Brain pericyte (primary cell): ENCODE measurements at places on chromosomes 1 and 21.

DNA sequence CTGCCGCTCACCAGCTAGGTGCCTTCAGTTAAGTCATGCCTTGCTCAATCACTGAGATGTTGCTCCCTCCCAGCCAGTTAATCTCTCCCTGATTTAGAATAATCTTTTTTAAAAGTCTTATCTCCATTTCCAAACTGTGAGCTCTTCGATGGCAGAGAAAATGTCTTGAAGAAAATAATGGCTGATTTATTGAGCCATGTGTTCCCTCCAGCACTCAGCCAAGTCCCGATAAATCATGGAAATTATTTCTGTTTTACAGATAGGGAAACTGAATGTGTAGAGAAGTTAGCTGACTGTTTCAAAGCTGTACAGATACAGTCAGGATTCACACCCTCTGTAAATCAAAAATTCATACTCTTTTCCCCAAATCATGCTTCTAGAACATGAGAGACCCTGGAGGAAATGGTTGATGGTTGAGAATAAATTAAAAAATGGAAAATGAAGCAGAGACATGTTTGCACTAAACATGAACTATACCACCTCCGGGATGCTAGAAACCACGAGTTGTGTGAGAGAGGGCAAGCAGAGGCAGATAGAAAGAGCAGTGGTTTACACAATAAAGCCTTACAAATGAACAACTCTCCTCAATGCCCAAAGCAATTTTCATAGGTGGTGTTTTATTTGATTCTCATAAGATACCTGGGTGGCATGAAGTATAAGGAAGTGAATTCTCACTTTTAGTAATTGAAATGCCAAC, 376.4 kb downstream of the PLPP3 start:
- no peak for DNase-seq

- peak; percentile 25 for DNase-seq
These were observed 191.9 kb downstream of the AK5 start for GRCh38 chr1:77473690-77474089.

DNA sequence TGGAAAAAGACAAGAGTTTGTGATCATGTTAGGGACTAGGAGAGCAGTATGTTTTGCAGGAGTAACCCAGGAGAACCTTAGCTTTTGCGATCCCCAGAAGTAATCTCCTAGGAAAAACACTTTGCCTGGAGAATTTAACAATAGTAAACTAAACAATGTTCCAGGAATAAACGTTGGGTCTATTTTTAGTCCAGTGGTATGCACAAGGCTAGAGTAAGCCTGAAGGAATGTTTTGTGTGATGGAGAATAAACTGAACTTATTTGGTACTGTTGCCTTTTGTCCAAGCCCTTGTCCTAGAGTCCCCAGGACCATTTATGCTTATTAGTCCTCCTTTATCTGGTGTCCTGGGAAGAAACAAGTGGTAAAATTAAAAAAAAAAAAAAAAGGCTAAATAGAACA, 28.7 kb upstream of the RGS5 start:
- no peak for DNase-seq

GRCh38 chr1:46535063-46535462, 16.4 kb downstream of the KNCN start:
- DNase-seq, result no peak
